ENCODE measurements at places on chromosomes 6 and 20.

GRCh38 chr20:40080041-40080652, 608.9 kb downstream of the MAFB start:
- DNase-seq = no peak

DNA sequence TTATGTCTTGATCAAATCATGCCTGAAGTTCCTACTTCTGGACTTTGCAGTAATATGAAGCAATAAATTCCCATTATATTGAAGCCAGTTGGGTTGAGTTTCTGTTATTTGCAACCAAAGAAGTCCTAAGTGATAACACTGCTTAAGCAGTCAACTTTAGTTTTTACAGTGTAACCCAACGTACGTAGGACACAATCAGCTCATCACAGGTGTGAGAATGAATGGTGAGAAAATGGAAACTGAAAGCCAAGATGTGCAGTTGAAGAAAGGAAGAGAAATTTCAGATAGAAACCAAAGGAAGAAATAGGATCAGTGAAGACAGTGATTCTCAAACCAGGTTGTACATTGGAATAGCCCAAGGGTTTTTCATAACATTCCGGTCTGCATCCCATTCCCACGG, 211.4 kb upstream of the ZFP64 start:
- no peak for DNase-seq

GRCh38 chr20:57612436-57612835, 7.8 kb downstream of the ZBP1 start:
- no peak for DNase-seq

DNA sequence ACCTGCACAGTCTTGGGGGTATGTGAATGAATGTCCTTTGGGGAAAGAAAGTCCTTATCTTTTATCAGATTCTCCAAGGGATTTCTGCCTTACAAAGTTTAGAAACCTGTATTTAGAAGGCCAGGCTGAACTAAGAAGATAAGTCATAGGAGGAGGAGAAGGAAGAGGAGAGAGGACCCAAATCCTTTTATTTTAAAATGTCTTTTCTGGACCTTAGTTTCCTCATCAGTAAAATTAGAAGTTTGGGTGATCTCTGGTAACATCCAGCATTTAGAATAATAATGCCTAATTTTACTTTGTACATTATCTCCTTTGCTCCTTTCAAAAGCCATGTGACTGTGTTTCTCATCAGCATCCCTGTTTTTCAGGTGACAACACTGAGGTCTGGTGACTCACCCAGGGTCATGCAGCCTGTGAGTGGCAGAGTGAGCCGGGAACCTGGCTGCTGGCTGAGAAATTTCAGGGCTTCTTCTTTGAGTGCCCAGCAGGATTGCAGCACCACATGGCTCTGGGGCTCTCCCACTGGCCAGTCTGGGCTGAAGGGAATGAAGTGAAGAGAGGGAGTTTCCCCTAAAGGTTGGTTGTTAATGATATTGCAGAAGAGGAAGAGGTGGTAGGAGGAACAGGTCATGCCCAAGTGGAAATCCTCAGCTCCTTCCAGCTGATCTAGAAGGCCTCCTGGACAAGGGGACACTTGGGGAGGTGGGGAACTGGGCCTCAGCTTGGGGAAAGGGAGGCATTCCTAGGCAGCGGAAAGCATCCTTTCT, 34.0 kb downstream of the VEGFA start:
- peak; percentile 56 for DNase-seq

GRCh38 chr6:3697609-3698008, 53.9 kb downstream of the PXDC1 start:
- DNase-seq = peak; percentile 58

DNA sequence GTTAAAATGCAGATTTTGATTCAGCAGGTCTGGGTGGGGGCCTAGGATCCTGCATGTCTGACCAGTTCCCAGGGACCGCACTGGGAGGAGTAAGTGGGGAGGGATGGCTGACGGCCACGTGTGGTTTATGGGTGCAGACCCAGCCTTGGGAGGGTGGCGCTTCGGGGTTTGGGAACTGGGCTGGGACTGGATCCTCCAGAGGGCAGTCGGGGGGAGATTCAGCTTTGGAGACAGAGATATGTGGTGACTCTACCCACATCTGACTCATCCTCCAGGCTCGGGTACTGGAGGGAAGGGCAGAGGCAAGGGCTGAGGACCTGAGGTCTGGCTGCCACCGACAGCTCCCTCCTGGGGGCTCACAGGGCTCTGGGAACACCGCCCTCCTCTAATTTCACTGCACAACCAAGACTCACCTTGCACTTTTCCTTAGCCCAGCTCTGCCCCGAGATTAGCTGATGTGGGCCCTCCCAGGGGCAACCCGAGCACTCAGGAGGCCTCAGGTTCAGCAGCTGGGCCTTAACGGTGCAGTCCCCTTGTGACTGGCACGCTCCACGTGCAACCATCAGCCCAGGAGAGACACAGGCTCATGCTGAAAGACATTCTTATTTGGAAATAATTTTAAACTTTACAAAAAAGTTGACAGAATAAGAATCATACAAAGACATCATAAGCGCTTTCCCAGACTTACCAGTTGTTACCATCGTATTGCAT, 172.8 kb upstream of the PMEPA1 start:
- DNase-seq = peak; percentile 94

DNA sequence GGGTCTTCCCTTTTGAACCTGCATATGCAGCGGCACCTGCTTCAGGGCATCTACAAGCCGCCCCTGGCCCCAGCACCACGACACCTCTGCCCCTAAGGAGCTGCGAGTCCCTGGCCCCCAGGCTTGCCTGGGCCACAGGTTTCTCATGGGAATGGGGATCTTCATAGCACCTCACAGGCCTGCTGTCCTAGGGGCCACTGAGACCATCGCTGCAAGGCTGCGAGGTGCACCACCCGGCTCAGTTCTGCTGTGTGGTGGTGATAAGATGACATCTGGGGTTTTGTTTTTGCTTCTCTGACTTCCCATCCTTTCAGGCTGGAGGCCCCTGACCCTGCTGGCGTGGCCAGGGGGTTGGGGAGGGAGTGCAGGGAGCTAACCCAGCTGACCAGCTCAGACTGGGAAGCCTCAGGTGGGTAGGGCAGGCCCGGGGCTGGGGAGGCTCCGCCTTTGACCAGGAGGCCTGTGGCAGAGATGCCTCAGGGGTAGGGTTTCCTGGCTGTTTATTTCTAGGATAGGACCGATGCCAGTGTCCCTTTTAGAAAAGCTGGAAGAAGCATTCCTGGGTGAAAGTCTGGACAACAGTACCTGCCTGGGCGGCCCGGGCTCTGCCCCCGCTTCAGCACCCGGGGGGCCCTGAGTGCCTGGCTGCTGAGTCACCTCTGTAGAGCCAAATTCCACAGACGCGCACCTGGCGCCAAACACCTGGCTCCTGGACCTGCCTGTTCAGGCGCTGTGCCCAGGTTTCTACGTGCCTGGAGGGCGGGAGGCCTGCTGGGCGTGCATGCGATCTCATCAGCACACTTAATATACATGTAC, 264.7 kb downstream of the DLL1 start:
- DNase-seq = peak; percentile 64

GRCh38 chr6:25441663-25442270, 162.6 kb downstream of the CARMIL1 start:
- no peak for DNase-seq

DNA sequence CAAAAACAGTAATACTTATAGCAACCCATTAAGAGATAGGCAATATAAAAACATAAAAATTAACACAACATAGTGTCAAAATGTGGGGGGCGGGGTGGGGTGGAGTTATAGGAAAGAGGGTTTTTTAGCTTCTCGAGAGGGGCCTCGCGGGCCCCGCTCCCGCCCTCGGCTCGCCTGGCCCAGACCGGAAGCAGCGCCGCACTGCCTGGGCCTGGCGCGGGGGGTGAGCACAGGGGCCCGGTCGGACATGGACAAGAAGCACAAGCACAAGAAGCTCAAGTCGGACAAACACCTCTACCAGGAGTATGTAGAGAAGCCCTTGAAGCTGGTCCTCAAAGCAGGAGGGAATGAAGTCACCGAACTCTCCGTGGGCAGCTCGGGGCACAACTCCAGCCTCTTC, 53.4 kb downstream of the REV3L start:
- DNase-seq = no peak

DNA sequence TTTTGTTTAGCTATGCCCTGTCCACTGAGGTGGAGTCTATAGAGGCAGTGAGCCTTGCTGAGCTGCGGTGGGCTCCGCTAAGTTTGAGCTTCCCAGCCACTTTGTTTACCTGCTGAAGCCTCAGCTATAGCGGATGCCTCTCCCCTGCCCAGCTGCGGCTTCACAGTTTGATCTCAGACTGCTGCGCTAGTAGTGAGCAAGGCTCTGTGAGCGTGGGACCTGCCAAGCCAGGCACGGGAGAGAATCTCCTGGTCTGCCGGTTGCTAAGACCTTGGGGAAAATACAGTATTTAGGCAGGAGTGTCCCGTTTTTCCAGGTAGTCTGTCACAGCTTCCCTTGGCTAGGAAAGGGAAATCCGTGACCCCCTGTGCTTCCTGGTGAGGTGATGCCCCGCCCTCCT, 138.4 kb downstream of the SMAP1 start:
- DNase-seq = no peak
